ENCODE measurements at places on chromosomes 1 and 21. TPM values are rescaled to one million over a fixed set of nuclear protein-coding genes. Genes with fewer than 3 reads are reported as not detected.

DNA sequence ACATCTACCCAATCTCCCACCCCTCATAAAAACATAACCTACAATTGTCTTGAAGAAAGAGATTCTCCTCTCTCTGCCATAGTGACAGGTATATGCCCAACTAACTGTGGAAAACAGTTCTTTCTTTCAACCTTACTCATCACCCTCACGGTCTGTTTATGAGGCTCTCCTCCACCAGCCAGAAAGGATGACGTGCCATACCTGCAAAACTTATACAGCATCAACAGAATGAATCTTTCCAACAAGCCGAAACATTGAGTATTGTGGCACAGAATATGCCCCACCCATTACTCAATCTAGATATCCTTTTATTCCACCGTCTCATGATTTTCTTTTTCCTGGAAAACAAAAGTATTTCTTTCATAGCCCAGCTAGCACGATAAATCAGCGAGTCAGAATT is 55.7 kb downstream of the RBM11 start:
- no peak for DNase-seq

GRCh38 chr1:68319907-68320306 is 87.6 kb upstream of the WLS start:
- no peak for DNase-seq

SPATA1 gene
- polyA plus RNA-seq = 1.2 TPM

DNA sequence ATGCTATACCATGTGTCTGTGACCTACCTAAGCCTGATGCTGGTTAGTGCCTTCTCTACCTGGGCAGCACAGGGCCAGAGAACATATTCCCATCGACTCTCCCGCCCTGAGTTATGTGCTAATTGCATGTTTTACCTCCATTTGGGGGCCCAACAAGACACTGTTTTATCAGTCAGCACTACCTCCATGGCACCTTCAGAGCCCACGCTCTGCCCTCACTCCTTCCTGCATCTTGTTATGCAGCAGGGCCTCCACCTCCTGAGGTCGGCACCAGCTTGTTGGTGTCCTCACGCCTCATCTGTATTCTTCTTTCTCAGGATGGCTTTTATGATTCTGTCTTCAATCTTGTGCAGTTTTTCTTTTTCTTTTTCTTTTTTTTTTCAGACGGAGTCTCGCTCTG is 11.9 kb downstream of the WNT9A start:
- no peak for DNase-seq

PLEKHA6 gene
- 64.2 TPM for polyA plus RNA-seq

DNA sequence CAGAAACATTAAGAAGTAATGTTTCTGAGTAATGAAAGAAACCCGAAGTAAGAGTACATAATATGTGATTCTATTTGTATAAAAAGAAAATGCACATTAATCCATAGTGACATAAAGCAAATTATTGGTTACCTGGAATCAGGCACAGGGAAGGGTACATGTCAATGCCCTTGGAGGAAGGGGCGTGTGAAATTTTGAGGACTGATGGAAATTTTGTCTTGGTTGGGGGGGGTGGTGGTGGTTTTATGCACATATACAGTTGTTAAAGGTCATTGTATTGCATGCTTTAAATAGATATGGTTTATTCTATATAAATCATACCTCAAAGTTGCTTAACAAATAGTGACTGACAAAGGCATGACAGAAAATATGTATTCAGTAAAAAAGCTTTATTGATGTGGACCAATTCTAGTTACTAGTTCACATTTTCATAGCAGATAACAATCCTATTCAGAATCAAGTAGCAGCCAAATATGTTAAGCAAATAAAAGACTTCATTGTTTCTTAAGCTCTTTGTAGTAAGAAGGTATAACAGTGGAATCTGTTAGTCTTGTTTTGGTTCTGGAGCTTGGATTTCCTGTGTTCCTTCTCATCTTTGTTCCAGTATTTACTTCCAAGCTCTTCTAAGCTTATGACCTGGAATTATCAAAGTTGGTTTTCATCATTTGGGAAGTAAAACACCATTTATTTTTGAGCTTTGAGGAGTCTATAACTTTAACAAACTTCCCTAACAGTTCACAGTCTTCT is 15.1 kb downstream of the BACH1 start:
- DNase-seq = no peak

- no peak for DNase-seq
Observed at GRCh38 chr1:25619101-25619890, 2.7 kb downstream of the MAN1C1 start.

IPO9 gene
- polyA plus RNA-seq = 74.0 TPM

ASCL5 gene
- polyA plus RNA-seq = 0.47 TPM

GRCh38 chr1:919271-919872 is 4.4 kb upstream of the SAMD11 start:
- DNase-seq = no peak

RNF186 gene
- polyA plus RNA-seq = 0.56 TPM

DNA sequence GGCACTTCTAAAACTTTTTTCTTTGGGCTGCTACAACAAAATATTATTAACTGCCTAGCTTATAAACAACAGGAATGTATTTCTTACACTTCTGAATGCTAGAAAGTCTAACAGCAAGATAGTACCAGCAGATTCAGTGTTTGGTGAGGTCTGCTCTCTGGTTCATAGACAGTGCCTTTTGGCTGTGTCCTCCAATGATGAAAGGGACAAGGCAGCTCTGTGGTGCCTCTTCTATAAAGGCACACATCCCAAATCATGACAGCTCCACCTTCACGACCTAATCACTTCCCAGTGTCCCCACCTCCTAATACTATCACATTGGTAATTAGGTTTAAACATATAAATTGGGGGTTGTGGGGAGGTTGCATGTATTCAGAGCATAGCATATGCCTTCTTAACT is 9.5 kb downstream of the CFH start:
- no peak for DNase-seq

CSTB gene
- 64.9 TPM for polyA plus RNA-seq

FMN2 gene
- polyA plus RNA-seq = 5.9 TPM

DNA sequence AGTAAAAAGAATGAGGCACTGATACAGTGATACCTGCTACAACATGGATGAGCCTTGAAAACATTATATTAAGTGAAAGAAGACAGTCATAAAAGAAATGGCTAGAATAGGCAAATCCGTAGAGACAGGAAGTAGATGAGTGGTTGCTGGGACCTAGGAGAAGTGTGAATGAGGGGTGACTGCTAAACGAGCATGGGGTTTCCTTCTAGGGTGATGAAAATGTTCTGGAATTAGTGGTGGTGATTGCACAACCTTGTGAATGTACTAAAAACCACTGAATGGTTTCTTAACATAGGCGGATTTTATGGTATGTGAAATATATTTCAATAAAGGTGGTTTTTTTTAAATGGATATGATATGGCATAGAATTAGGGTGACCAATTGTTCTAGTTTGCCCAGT is 12.6 kb upstream of the SERINC2 start:
- DNase-seq = no peak

GRCh38 chr1:226108935-226109828 is 46.7 kb downstream of the H3-3A start:
- DNase-seq = no peak

- no peak for DNase-seq
Observed at GRCh38 chr1:194584052-194584451, 1397.6 kb upstream of the B3GALT2 start.

NEK2 gene
- 18.6 TPM for polyA plus RNA-seq

- DNase-seq = peak; percentile 85
Observed at GRCh38 chr1:25771221-25772114, 28.5 kb upstream of the SELENON start.

- no peak for DNase-seq
Observed at GRCh38 chr1:3677484-3677883, 25.2 kb downstream of the TP73 start.

DNA sequence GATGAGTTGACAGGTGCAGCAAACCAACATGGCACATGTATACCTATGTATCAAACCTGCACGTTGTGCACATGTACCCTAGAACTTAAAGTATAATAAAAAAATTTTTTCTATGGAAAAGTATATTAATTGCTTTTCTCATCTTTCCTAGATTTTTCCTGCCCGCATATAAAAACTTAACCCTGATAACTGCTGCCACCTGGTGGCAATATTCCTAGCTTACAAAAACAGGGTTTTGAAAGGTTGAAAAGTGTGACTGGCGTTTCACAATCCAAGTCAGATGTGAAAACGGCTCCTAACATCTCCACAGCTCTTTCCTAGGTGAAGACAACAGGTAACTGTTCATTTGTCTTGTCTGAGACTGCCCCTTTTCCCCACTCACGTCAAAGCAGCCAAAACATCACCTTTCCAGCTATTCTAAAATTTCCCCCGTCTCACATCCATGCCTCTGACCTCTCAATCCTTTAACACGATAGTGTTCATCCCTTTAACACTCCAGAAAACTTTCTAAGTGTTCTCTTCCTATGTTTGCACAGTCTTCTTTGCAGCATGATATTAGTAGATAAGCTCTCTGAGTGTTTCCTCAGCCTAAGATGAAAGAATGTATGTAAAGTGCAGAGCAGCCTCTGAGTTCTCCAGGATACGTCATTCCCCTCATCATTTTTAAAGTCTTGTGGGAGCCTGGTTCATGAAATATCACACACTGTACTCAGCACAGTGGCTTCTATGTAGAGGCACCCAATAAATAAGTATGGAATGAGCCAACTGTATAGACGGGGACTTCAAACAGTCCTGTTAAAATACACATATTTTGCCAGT is 27.5 kb downstream of the OVGP1 start:
- DNase-seq = no peak

APOBEC4 gene
- not detected for polyA plus RNA-seq

PADI1 gene
- 0.03 TPM for polyA plus RNA-seq

DNA sequence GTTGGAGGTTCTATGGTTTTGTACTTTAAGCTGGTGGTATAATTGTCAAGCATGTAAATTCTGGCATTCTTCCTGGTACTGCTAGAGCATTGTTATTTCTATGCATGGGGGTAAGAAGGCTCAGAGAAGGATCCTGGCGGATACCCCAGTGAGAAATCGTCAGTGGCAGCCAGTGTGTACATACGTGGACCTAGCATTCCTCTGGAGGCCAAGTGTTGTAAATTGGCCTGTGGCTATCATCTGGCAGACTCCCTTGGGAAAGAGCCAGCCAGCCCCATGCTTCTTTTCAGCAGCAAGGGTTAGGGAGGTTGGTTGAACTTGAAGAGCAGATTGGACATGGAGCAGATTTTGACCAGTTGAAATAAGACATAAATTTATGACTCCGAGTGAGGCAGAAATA is 5.2 kb upstream of the AGO3 start:
- no peak for DNase-seq

- no peak for DNase-seq
Observed at GRCh38 chr1:53449021-53449420, 10.2 kb upstream of the DMRTB1 start.

RTCA gene
- polyA plus RNA-seq = 39.9 TPM

OR2G6 gene
- polyA plus RNA-seq = not detected

DNA sequence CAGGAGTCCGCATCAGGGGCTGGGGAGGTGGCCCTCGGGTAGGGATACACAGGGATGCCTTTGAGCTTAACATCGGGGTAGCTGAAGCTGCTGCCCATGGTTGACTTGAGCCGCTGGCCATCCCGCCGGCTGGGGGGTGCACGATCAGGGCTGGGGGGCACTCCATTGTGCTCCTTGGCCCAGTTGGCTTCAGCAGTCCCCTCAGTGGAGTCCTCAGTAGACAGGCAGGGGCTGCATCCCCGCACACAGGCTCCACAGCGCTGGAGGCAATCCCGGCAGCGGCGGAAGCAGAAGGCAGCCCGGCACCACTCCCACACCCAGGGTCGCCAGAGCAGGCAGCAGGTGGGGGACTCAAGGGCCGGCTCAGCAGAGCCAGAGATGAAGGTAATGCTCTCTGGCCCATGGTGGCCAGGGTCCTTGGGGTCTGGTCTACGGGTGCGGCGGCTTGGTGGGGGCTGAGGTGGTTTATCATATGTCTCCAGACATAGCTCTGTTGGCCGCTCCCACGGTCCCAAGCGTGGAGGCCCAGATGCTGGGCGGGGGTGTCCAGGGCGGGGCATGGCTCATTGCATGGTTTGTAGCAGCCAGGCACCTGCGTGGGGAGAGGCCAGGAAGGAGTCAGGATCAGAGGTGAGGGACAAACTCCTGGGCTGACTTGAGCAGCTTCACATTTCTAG is 8.3 kb downstream of the KDF1 start:
- no peak for DNase-seq

GRCh38 chr1:216183454-216183853 is 239.8 kb downstream of the USH2A start:
- DNase-seq = peak; percentile 3

CD84 gene
- 0.94 TPM for polyA plus RNA-seq

- DNase-seq = no peak
Observed at GRCh38 chr1:112826217-112826944, 111.2 kb upstream of the PPM1J start.

ADAM30 gene
- polyA plus RNA-seq = not detected

DNA sequence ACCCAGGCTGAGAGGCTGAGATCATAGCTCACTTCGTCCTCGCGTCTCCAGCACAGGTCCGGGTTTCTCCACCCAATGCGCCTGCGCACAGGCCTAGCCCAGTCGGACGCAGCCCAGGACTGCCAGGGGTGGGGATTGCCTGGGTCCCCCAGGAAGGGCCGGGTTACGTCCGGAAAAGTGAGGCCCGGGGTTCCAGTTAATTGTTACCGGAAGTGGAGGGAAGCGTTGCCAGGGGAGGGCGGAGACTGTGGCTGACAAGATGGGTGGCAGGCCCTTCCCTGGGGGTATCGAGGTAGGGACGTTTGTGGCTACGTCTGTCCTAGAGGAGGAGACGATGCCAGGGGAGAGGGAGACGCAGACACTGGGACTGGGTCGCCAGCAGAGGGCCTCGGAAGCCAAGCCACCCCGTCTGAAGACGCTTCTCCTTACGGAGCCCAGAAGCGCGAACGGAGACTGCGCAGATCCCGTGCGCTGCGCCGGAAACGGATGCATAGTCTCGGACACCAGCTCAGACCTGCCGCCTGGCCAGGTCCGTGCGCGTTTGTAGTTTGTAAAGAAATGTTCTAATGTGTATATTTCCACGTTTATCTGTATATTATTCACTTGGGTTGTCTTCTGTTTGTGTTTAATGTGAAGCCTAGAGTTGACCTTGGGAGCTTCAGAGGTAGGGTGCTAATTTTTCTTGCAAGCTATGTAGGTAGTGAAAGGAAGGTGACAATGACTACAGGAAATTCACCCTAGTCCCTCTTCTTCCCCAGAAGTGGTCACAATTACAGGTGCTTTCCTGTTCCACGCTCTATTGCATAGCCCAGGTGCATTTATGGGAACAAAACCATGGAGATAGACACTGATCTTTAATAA is 7.3 kb downstream of the RSRP1 start:
- DNase-seq = peak; percentile 78

DNA sequence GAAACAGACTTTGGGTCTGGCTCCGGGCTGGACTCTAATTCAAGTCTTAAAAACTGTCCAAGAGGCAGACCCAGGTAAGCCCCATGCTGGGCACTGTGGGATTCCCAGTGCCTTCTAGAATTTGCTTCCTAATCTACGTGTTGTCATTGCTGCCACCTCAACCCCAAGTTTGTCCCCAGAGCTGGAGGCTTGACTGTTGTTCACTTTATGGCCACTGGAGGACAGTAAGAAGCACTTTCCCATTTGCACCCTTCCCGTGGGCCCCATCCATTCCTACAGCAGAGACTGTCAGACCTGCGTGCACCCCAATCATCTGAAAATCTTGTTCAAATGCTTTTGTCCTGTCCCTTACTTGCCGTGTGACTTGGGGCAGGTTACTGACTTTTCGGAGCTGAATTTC is 29.4 kb upstream of the VASH2 start:
- no peak for DNase-seq

GRCh38 chr1:186494832-186495271 is 33.9 kb upstream of the PDC start:
- DNase-seq = no peak
